ENCODE measurements at places on chromosomes 12 and 14. TPM values are rescaled to one million over a fixed set of nuclear protein-coding genes. Genes with fewer than 3 reads are reported as not detected.

DNA sequence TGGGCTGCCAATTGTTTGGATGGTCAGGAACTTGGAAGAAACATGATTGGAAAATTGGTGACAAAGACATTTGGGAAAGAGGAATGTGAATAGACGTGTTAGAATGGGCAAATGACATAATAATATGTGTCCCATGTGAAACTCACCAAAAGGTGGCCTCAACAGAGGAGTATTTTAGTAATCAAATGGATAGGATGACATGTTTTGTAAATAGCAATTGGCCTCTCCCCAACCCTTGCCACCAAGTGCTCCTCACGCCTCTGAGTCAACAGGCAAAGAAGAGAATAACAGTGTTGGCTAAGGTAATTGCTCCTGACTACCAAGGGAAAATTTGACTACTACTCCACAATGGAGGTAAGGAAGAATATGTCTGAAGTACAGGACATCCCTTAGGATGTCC is 81.4 kb downstream of the ATXN7L3B start:
- H3K27ac ChIP-seq = no peak overlapping the region
- no peaks in the 10 kb centered on the region for H3K27me3 ChIP-seq
- no peak overlapping the region for H3K4me3 ChIP-seq
- no peak for DNase-seq
- H3K4me1 ChIP-seq = no peaks in the 10 kb centered on the region

- no peak overlapping the region for H3K4me3 ChIP-seq
- no peak for DNase-seq
- H3K27me3 ChIP-seq = peaks cover 2% of the 10 kb centered on the region
- H3K36me3 ChIP-seq = no peaks in the 10 kb centered on the region
- H3K4me1 ChIP-seq = no peaks in the 10 kb centered on the region
- no peak overlapping the region for H3K27ac ChIP-seq
Observed at GRCh38 chr14:58814466-58814865, 176.7 kb downstream of the DACT1 start.

DNA sequence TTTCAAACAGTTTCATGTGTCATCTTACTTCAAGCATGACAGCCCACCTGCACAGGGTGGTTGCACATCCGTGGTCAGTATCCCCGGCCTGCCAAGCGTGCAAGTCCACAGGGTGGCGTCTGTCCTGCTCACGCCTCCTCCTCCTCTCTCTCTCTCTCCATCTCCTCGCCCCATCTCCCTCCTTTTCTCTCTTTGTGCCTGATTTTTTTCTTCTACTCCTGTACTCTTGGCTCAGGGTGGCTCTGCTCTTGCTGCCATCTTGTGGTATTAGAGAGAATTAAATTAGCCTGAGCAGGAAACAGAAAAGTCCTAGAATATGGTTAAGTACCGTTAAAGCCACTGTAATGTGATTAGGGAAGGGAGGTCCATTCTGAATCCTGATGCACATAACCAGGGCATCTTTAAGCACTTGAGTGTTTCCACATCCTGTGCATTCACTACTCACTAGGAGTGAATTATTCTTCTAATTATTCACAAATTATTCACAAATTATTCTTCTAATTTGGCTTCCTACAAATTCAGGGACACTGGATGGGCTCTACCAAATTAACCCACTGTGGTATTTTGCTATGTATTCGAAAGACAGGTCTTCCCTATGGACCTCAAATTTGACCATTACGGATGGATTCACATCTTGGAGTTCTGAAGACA is 25.5 kb upstream of the DTX1 start:
- peaks cover 2% of the 10 kb centered on the region for H3K27me3 ChIP-seq
- H3K27ac ChIP-seq = no peak overlapping the region
- no peak overlapping the region for H3K4me3 ChIP-seq
- H3K36me3 ChIP-seq = no peaks in the 10 kb centered on the region
- no peaks in the 10 kb centered on the region for H3K4me1 ChIP-seq

DNA sequence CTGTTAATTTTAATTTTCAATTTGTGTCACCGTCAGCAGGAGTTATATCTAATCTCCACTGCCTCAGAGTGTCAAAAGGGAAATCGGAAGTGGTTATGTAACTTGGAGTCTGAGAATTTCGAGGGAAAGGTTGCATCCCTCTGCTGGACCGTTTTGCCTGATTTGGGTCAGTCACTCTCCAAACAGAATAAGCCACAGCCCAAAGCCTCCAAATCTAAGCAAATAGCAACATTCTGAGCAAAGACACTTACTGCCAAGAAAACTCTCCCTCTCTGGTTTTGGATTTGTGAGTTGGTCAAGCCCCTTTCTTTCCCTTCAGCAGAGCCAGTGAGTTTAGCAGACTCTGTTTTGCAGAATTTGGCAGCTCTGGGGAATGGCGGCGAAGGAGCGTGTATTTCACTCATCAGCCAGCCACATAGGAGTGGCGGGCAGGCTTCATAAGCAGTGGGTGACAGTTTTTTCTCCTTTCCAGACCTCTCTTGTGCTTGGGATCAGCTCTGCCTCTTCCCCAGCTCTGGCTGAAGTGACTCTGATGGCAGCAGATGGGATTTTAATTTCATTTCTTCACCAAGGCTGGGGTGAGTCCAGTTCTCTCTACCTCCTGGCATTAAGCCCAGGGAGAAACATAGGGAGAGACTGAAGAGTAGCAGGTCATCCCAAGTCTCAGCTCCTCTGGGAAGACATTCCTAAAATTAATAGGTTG is 218.7 kb upstream of the NOS1 start:
- no peaks in the 10 kb centered on the region for H3K4me1 ChIP-seq
- no peaks in the 10 kb centered on the region for H3K36me3 ChIP-seq
- DNase-seq = no peak

The KRT77 gene
- not detected for total RNA-seq

DNA sequence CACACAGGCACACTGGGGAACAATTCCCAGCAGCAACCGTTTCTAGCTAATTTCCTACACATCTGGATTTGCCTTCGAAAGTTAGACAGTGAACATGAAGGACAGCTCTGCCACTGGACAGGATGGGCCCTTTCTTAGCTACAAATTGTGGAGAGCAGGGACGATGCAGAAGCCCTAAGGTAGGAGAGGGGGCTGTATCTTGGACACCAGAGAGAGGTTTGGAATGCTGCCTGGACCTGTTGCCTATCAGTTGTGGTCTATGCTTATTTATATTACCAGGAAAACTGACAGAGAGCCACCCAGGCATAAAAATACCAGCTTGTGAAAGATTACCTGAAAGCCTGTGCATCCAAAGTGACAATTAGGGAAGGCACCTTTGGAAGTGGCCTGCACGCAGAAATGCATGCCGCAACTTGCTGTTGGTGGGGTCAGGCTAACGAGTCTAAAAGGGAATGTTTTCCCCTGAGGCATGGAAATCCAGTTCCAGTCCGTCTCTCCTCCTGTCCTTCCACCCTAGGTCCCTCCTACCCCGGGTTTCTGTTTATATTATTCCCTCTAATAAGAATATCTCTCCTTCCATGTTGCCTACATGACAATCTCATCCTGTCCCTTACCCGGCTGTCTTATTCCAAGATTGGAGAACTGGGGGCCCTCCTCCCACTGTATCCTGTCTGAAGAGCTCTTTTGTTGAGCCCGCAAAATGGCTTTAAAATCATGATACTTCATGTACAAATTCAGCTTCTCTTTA is 60.2 kb downstream of the MDM2 start:
- H3K27me3 ChIP-seq = no peaks in the 10 kb centered on the region
- DNase-seq = no peak
- no peaks in the 10 kb centered on the region for H3K36me3 ChIP-seq
- H3K27ac ChIP-seq = no peak overlapping the region
- no peaks in the 10 kb centered on the region for H3K4me1 ChIP-seq

DNA sequence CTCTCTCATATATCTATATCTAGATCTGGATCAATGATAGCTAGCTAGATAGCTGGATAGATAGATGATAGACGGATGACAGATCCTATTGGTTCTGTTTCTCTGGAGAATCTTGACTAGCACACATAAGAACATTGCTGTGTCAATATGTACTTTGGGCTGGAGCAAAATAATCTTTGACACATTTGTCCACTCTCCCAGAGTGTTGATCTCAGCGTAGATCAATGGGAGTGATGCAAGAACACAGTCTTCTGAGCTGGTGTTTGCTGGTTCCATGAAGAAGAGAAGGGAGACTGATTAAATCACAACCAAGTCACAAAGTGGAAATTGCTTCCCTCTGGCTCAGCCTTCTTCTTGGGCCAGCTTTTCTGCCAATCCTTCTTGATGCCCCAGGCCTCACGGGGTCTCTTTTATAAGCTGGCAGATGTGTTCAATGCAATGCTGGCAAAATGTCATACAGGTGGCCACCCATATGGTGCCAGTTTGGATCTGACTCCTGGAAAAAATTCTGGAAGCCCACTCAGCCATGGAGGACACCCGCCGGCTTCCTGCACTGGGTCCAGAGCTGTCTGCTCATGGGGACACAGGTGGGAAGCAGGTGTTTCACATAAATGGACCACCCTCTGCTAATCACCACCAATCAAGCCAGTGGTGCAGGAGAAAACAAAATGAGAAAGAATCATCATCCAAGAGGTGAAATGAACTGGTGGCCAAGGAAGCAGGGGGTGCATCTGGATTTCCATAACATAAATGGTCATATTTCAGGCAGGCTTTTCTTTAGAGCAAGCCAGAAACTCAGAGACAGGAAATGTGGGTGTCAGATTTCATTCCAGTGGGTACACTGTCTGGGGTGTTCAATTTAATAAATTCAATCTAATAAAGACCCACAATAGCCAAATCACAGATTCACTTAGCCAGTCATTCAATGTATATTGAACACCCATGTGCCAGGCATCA is 310.3 kb downstream of the DPF3 start:
- H3K27ac ChIP-seq = no peak overlapping the region
- H3K4me3 ChIP-seq = no peak overlapping the region
- DNase-seq = no peak

The MFAP5 gene
- total RNA-seq = not detected

DNA sequence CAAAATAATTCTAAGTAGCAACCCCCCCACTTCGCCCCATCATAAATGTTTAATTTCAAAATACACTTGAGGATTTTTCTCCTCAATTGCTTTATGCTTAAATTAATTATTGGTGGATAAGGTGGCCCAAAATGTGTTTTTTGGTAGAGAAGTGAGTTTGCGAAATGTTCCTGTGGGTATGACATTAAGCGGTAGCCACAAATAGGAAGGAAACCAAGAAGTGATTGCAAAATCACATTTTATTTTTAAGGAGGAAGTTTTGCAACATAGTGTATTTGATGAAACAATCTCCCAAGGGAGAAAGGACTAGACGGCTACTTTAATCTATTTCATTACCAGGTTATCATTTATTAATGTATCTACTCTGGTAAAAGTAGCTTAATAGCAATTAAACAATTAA is 25.5 kb downstream of the SLC25A3 start:
- no peak overlapping the region for H3K4me3 ChIP-seq
- no peak overlapping the region for H3K27ac ChIP-seq
- H3K27me3 ChIP-seq = no peaks in the 10 kb centered on the region
- no peaks in the 10 kb centered on the region for H3K36me3 ChIP-seq
- H3K4me1 ChIP-seq = no peaks in the 10 kb centered on the region
- DNase-seq = no peak

- no peaks in the 10 kb centered on the region for H3K4me1 ChIP-seq
- no peak for DNase-seq
- no peak overlapping the region for H3K4me3 ChIP-seq
- H3K27me3 ChIP-seq = no peaks in the 10 kb centered on the region
- H3K27ac ChIP-seq = no peak overlapping the region
Observed at GRCh38 chr14:80781972-80782367, 159.6 kb downstream of the CEP128 start.

DNA sequence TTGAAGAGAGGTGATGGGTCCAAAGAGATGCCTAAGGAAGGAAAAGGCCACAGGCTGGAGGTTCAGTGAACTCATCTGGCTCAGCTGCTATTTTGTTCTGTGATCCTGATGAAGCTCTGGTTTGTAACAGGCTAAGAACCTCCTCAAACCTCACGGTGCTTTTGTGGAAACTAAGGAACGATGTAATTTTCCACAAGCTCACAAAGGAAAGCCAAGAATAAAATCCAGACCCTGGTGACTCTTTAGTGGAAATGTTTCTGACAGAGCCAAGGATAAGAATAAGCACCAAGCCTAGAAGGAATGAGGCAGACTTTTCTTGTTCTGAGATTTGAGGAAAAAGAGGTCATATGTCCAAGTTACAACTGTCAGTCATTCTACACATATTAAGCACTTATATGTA is 93.6 kb downstream of the SLC24A4 start:
- DNase-seq = no peak
- no peaks in the 10 kb centered on the region for H3K4me1 ChIP-seq
- H3K27me3 ChIP-seq = peaks cover 9% of the 10 kb centered on the region
- H3K4me3 ChIP-seq = no peak overlapping the region
- no peaks in the 10 kb centered on the region for H3K36me3 ChIP-seq
- no peak overlapping the region for H3K27ac ChIP-seq

The STAB2 gene
- not detected for total RNA-seq

The TMEM119 gene
- 0.24 TPM for total RNA-seq

- H3K4me1 ChIP-seq = peaks cover 5% of the 10 kb centered on the region
- no peaks in the 10 kb centered on the region for H3K27me3 ChIP-seq
- H3K36me3 ChIP-seq = no peaks in the 10 kb centered on the region
- no peak overlapping the region for H3K4me3 ChIP-seq
- DNase-seq = no peak
Observed at GRCh38 chr14:100386846-100387245, 63.7 kb downstream of the SLC25A47 start.

GRCh38 chr14:101758913-101759593 is 2.5 kb upstream of the PPP2R5C start:
- H3K4me1 ChIP-seq = peaks cover 26% of the 10 kb centered on the region
- no peak overlapping the region for H3K4me3 ChIP-seq
- H3K27me3 ChIP-seq = no peaks in the 10 kb centered on the region
- peaks cover 6% of the 10 kb centered on the region for H3K36me3 ChIP-seq

The KLRC1 gene
- not detected for total RNA-seq

- no peaks in the 10 kb centered on the region for H3K4me1 ChIP-seq
- no peak for DNase-seq
- H3K27me3 ChIP-seq = peaks cover 2% of the 10 kb centered on the region
- H3K27ac ChIP-seq = no peak overlapping the region
- no peaks in the 10 kb centered on the region for H3K36me3 ChIP-seq
Observed at GRCh38 chr12:72102150-72102549, 163.5 kb downstream of the TPH2 start.

The TUBA1C gene
- total RNA-seq = 353 TPM

The ANKRD9 gene
- total RNA-seq = 17.5 TPM

The MAP3K12 gene
- total RNA-seq = 13.0 TPM

The DAO gene
- not detected for total RNA-seq

DNA sequence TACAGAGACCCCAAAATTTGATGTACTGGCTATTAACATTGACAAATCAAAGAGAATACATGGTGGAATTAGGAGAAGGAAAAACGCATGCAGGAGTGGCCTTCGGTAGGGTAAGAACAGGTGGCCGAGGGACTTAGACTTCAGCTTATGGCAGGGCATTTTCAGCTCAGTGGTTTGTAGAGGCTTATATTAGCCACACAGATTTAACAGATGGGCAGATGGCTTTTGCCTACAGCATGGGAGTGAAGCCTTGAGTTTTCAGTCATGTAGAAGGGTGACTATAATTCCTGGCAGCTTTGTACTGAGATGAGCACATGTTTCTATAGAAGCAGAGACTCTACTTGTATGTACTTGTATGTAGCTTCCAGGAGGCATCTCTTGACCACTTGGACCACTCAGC is 40.9 kb upstream of the PLEKHA5 start:
- H3K27ac ChIP-seq = no peak overlapping the region
- no peaks in the 10 kb centered on the region for H3K4me1 ChIP-seq
- H3K4me3 ChIP-seq = no peak overlapping the region
- no peak for DNase-seq
- H3K36me3 ChIP-seq = no peaks in the 10 kb centered on the region

GRCh38 chr12:5614256-5614655 is 182.3 kb downstream of the NTF3 start:
- no peak overlapping the region for H3K4me3 ChIP-seq
- H3K4me1 ChIP-seq = no peaks in the 10 kb centered on the region
- peaks cover 1% of the 10 kb centered on the region for H3K27me3 ChIP-seq
- H3K36me3 ChIP-seq = no peaks in the 10 kb centered on the region
- DNase-seq = no peak
- H3K27ac ChIP-seq = no peak overlapping the region

The SPX gene
- 0.94 TPM for total RNA-seq

All from activated CD4-positive, alpha-beta memory T cell treated with anti-CD3 and anti-CD28 coated beads for 36 hours (primary cell).